ENCODE measurements at places on chromosomes 4 and X.

- DNase-seq, result no peak
Measured at GRCh38 chr4:64121803-64122202, 287.4 kb downstream of the TECRL start.

DNA sequence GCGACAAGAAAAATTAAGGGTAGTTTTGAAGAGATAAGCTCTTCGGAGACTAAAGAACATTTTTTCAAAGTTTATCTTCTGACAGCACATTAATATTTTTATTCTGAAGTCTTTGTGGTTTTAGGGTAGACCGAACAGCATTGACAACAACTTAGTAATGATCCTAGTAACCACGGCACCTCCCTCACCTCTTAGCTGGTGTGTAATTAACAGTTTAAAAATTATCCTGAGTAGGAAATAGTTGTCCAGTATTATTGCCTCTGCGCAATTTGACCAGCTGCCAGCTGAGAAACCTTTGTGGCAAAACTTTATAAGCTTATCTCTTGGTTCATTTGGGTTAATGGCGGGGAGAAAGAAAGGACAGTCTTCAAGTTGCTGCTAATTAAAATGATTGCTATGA lies 213.6 kb downstream of the CBLL2 start:
- DNase-seq, result no peak

DNA sequence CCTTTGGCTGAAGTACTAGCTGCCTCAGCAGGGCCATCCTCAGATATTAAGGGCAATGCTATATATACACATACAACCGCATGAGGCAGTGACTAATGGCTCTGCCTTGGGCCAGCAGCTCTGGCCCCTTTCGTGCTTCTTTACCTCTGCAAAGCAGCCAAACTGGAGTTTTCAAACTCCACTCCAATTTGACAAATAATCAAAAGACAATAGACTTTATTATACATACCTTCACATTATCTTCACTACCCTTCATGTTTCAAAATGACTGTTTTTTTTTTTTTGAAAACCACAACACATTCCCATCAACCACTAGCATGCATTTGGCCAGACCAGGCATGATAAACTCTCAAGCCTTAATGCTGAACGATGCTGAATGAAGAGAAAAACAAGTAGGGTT lies 187.7 kb downstream of the ENOX2 start:
- no peak for DNase-seq

DNA sequence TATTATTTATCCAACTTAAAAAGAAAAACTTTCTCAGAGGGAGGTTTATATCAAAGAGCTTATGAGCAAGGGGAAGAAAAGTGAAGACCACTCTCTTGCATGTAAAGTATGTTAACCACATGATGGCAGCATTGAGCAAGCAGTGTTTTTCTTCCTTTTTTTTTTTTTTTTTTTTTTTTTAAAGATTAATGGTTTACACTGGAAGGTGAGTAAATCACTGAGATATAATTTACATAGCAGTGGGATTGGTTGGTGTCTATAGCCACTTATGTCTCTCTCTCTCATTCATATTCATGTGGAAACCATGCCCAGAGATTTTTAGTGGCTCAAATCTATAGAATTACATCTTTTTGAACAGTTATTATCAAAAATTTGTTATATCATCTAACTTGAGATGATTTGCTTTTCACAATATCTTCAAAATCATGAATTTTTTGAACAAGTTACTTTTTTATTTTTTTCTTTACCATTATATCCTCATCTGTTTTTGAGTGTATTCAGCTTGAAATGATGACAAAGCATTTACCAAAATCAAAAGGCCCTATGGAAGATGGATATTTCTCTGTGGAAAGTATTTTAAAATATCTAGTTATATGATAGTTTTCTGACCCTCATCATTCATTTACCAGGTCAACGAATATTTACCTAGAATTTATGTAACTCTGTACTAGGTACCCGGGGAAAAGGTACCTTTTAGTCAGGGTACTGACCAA lies 31.6 kb downstream of the MTHFD2L start:
- DNase-seq, result no peak

- DNase-seq, result no peak
Measured at GRCh38 chr4:96063639-96064038, 223.7 kb downstream of the PDHA2 start.

DNA sequence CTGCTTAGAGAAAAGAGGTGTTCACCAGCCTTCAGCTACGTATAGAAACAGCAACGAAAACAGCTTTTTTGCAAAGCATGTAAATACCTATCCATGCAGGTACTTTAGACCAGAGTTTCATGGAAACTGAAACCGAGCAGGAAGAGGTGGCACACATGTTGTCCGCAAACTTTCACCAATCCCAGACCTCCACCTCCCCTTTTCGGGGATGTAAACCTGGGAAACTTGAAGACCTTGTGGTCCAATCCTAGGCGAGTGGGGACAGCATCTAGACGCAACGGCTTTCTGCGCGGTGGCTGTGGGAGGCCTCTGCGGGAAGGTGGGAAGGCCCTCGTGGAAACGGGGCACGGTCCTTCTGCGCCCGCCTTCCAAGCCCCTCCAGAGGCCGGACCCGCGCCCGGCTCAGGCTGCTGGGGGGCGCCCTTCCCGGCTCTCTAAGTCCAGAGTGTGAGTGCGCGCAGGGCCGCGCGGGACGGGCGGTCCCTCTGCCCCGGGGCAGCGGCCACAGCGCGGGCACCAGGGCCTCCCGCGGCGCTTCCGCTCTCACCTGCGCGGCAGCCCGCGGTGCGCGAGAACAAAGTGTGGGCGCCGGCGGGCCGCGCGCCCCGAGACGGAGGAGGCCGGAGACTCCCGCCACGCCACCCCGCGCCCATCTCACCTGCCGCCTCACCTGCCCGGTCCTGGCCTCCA lies 830 bp upstream of the SHROOM2 start:
- DNase-seq, result no peak

- no peak for DNase-seq
Measured at GRCh38 chr4:57403591-57403990, 293.4 kb upstream of the IGFBP7 start.

GRCh38 chrX:9638871-9639270 lies 126.8 kb downstream of the GPR143 start:
- no peak for DNase-seq

GRCh38 chrX:29042341-29042740 lies 455.1 kb downstream of the IL1RAPL1 start:
- DNase-seq, result no peak

DNA sequence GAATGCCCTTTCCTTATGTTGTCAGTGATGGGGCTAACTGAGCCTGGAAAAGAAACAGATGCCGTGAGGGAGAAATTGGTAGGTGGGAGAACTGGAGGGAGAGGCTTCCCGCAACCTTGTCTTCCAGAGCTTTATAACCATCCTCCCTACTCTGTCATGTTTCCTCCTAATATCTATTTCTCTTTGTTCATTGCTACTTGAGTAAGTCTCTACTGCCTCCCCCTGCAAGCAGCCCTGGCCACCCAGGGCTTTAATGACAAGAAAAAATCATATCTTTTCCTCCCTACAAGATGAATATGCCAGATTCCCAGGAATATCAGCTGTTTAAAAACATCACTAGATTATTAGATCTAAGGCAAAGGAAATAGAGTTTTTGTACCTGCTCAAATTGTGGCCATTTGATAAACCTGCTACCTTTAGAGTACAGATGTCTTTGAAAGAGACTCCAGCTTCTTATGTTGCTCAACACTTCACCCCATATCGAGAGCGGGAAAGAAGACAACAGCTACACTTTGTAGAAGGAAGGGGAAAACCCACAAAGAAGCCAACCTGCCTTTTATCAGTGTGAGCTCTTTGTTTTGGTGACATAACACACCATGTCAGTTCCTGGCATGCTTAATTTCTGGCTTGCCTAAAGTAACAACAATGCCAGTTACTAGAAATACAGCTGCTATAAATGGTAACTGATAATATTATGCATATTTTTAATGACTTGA lies 186.6 kb upstream of the LEF1 start:
- DNase-seq, result peak; percentile 29

DNA sequence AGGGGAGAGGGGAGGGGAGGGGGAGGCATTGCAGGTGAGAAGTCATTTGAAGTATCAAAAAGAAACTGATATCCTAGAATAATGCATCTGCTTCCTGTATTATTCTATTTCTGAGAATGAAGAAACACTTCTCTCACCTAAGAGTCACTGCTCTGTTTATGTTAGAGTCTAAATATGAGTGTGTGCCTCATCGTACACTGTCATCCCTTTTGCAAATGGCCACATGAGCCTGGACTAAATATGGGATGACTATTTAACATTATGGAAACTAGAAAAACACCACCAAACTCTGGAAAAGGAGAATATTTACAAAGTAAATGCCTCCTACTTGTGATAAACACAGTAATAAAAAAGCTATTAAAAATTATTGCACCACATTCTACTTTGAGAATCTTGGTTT lies 146.4 kb upstream of the NOCT start:
- no peak for DNase-seq

DNA sequence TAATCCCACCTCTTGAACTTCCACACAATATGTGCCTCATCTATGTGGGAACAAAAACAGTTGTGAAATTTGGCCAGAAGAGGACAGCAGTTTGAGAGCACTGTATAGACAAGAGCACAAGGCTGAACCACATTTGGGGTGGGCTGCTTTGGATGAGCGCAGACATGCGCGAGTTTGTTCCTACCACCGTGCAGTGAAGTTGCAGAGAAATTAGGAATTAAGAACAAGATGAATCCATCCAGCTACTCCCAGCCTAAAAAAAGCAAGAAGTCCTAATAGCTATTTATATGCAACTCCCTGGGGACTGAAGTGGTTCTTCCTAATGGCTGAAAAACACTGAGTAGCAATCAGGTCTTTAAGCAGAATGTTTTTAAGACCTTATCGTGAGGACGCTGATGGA lies 1.0 kb downstream of the GAB3 start:
- DNase-seq, result no peak

Data from stimulated activated CD4-positive, alpha-beta T cell treated with anti-CD3 and anti-CD28 coated beads, Interleukin-2, amount 100 ng/mL, for 4 hours (primary cell).